Mucosa of descending colon (tissue), 3 donors: ENCODE measurements at places on chromosomes 12 and 14. TPM values are rescaled to one million over a fixed set of nuclear protein-coding genes. Genes with fewer than 3 reads are reported as not detected.
A peak's percentile ranks its signal among the peaks of the same experiment; 100 is the strongest.

Gene SLC5A8
- total RNA-seq: not detected

Gene TMEM233
- 0.63 TPM for total RNA-seq

Gene CACNA1C
- total RNA-seq: 89.4 TPM

Gene SIX1
- total RNA-seq: 0.16 TPM

Gene EFS
- total RNA-seq: 0.98 TPM

Gene NXPH4
- total RNA-seq: not detected

Gene SOX5
- total RNA-seq: 13.0 TPM

Gene RNF212B
- total RNA-seq: not detected

- DNase-seq: no peak
Measured at GRCh38 chr12:54232790-54233189, 44.0 kb upstream of the SMUG1 start.

- peak; percentile 41 for DNase-seq
Measured at GRCh38 chr14:73250781-73251500, 13.6 kb downstream of the PAPLN start.

DNA sequence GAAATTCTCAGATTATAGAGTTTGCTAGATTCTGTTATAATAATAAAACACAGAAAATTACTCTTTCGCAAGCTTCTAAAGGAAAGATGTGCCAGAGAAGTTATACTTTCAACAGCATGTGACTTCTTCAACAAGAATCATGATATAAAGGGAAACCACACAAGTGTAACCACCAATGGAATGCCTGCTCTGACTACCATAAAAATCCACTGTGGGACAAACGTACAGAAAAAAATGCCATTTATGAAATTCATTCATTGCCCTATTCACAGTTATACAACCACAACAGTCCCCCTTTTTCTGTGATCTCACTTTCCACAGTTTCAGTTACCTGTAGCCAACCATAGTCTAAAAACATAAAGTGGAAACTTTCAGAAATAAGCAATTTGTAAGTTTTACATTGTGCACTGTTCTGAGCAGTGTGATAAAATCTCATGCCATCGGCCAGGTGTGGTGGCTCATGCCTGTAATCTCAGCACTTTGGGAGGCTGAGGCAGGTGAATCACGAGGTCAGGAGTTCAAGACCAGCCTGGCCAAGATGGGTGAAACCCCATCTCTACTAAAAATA lies 3.2 kb downstream of the CATSPERB start:
- DNase-seq: no peak

DNA sequence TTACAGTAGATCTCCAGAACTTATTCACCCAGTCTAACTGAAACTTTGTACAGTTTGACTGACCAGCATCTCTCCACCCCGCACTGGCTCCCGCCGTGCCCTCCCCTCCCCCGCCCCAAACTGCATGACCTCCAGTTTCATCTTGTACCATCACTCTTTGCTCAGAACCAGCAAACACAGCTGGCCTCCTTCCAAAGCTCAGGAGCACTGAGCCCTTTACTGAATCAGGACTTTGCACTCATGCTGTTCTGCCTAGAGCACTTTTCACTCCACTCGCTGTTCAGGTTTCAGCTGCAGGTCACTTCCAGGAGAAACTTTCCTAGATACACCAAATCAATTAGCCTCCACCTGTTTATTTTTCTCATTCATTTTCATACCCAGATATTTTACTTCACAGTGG lies 455.3 kb upstream of the PDE3A start:
- DNase-seq: no peak

GRCh38 chr12:121202407-121203355 lies 7.2 kb upstream of the P2RX4 start:
- no peak for DNase-seq

GRCh38 chr14:22767323-22767589 lies 768 bp downstream of the OXA1L start:
- peak; percentile 19 for DNase-seq

DNA sequence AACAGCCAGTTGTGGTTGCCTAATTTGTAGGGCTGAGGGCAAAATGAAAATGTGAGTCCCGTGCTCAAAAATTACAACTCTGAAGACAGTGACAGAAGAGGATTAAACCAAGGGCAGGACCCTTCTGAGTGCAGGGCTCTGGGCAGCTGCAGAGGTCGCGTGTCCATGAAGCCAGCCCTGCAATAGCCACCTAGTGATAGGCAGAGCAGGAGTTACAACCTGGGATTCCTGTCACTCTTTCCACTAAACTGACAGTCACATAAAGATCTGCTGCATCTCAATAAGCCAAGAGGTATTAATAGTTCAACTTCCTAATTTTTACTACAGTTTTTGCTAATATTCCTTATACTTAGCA lies 94.1 kb downstream of the SLC2A13 start:
- no peak for DNase-seq

DNA sequence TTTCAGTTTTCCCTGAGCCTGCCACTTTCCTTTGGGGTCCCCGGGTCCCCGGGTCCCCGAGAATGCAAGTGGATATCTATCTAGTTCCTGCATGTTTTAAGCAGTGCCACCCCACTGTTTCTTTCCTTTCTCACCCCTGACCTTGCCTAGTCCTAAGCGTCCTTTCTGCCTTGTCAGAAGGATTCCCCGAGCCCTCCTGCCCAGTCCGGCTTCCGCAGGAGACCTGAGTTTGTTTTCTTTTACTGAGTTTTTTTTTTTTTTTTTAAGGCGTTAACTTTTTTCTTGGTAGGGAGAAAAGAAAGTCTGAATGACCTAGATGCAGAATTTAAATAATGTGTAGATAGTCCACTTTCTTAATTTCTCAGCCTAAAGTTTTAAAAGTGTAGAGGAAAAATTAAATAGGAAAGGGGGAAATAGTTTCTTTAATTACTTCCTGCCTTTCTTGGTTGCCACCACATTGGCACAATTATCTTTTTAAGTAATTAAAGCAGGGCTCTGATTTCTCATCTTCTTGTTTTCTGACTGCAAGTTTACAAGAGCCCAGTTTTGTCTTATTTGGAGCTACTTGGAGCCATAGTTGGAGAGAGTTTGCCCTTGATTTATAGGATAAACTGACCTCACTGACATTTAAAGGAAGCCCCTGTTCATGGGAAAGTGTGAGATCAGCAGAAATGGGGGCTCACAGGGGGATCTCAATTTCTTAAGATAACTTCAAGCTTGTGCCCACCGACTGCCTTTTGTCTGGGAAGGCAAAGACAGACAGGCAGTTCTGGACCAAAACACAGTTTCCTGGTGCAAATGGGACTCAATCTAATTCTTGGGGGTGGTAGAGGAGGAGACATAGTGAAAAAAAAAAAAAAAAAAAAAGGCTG lies 2.9 kb downstream of the PAX9 start:
- no peak for DNase-seq

- DNase-seq: no peak
Measured at GRCh38 chr12:124169577-124170284, 125.2 kb upstream of the RFLNA start.

- DNase-seq: peak; percentile 95
Measured at GRCh38 chr14:39102969-39103957, at the start of gene SEC23A. Gene SEC23A (minus strand): TSS chr14:39103235. CDS start chr14:39096118, 7,117 bp downstream.

- DNase-seq: no peak
Measured at GRCh38 chr12:111715279-111715678, 29.4 kb downstream of the ACAD10 start.

- DNase-seq: no peak
Measured at GRCh38 chr14:23550131-23550811, 1.3 kb downstream of the ZFHX2 start.
